NCI-H2171 treated with DMSO at 0.1 percent for 48 hours (cell line): ENCODE measurements at places on chromosomes 3 and 15.

GRCh38 chr3:13894096-13894806 lies 14.4 kb upstream of the WNT7A start:
- DNase-seq = no peak

- DNase-seq = peak; percentile 82
Observed at GRCh38 chr15:27017168-27017809, 46.3 kb downstream of the GABRG3 start.

DNA sequence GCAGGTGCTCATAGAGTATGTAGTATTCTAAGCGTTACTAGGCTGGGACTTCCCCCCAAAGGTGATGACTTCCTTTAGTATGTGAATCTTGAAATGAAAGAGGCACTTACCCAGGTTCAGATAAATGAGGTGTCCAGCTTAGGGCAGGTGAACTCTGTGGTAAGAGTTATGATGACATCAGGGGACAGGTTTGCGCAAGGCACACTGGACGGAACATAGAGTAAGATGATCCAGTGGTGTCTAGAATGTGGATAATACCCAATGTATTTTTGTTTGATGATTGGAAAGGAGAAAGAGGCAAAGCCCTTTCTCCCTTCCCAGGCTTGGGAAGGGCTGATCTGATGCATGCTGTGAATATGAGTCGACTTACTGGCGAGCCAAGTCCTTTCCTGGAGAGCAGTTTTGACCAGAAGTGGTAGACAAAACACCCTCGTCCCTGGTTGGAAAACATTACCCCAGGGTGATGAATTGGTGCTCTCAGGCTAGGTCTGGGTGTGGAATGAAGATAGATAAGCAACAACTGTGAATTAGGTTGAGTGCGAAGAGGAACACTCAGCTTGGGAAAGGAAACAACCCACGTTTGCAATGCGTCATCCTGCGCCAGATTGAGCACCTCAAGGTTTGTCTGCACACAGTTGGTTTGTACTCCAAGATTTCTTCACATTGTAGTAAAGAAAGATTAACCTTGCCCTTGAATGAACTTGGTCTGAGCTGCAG lies 124.2 kb downstream of the GHSR start:
- DNase-seq = no peak

- DNase-seq = no peak
Observed at GRCh38 chr3:194998948-194999347, 272.0 kb downstream of the XXYLT1 start.

- DNase-seq = peak; percentile 56
Observed at GRCh38 chr15:67409175-67409574, 111.8 kb upstream of the C15orf61 start.

DNA sequence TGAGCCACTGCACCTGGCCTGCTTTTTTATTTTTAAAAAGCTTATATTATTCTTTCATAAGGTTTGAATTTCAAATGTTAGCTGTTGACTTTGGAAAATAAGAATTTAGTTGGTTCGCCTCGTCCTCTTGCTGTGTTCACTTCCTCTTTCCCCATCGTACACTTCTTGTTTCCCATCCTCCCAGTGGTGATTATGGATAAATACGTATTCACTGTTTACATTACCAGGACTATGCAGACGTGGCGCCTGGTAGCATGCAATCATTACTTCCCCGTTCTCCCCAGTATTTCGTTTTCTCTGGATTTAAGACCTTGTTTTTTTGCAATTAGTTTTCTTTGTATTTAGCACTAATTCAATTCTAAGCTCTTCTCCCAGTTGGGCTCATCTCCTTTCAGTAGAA lies 70.1 kb downstream of the LMLN start:
- DNase-seq = no peak
